ENCODE measurements at places on chromosomes 6 and 20. TPM values are rescaled to one million over a fixed set of nuclear protein-coding genes. Genes with fewer than 3 reads are reported as not detected.

DNA sequence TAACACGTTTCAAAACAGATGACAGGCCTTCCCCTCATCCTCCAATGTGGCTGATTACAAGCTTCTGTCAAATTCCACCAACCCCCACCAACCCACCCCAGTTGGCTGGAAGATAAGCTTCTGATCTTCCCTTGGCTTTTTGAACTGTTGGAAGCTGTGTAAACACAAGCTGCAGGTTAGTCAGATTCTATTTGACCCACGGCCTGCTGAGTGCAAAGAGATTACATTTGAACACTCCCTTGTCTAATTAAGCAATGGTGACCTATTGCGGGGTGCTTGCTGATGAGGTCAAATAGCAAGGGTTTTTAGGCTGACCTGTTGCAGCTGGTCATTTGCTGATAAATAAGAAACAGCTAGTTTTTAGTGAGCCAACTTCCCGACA is 379.7 kb downstream of the BMP2 start:
- no peaks in the 10 kb centered on the region for H3K36me3 ChIP-seq
- no peaks in the 10 kb centered on the region for H3K27me3 ChIP-seq
- no peak overlapping the region for H3K27ac ChIP-seq
- H3K4me1 ChIP-seq, result no peaks in the 10 kb centered on the region

Gene RUNX2
- total RNA-seq, result 3.7 TPM

GRCh38 chr6:165634101-165634880 is 28.8 kb downstream of the PDE10A start:
- no peak overlapping the region for H3K27ac ChIP-seq
- no peaks in the 10 kb centered on the region for H3K4me1 ChIP-seq
- H3K36me3 ChIP-seq, result no peaks in the 10 kb centered on the region

Gene PCED1A
- total RNA-seq, result 50.8 TPM

All from adrenal gland (tissue), 19 donors.